ENCODE measurements at places on chromosomes 5 and 9.

GRCh38 chr9:88681434-88681833, 146.5 kb downstream of the NXNL2 start:
- no peak for DNase-seq

DNA sequence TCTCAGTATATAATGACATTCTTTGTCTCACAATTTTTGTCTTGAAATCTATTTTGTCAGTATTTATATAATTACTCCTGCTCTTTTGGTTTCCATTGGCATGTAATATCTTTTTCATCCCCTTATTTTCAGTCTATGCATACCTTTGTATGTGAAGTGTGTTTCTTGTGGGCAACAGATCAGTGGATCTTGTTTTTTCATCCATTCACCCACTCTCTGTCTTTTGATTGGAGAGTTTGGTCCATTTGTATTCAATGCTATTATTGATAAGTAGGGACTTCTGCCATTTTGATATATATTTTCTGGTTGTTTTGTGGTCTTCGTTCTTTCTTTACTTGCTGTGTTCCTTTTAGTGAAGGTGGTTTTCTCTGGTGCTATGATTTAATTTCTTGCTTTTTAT, 10.9 kb downstream of the RIC1 start:
- DNase-seq: no peak

GRCh38 chr5:74516211-74516636, 124.3 kb downstream of the ENC1 start:
- DNase-seq: peak; percentile 90

DNA sequence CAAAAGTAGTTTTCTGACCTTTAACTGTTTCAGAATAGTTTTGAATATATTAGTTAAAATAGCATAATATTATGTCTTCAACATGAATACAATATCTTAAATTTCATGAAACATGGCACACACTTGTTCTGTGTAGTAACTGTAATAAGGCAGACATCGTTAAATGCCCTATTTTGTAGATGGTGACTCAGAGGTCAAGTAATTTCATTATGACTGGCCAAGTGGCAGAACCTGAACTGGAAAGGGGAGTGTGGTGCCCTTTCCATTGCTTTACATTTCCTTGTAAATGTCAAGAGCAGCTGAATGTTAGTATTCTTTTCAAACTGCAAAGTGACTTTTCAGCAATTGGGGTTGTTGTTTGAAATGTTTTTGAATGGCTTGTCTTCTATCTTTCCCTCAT, 201.2 kb upstream of the CDKN2B start:
- no peak for DNase-seq

DNA sequence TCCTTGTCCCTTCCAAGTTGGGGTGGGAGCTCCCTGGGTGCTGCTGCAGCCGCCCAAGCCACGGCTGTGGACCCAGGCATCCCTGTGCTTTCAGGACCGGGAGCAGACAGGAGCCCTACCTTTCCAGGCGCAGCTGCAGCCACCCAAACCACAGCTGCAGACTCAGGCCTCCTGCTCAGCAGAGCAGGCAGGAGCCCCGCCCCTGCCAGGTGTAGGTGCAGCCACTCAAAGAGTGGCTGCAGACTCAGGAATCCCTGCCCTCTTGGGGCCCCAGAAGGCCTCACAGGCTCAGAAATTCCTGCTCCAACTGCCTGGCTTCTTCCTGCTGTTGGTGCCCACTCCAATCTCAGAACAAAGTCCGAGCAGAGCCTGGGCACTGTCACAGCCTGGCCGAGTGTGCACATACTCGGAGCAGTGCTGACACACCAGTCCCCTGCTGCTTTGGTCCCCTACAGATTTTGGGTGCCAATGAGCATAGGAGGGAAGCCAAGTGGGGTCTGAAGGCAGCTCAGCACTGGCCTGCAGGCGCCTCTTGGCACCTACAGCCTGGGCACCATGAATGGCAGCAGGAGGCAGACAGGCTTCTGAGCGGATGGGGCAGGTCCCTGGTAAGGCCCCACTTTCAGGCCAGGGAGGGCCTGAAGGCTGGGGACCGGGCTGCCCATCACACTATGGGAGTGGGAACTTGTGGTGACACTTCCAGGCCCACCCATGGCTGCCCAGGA, 6.0 kb upstream of the TESK1 start:
- no peak for DNase-seq

All from kidney glomerular epithelial cell (primary cell).